ENCODE measurements at places on chromosomes 16 and 17.

DNA sequence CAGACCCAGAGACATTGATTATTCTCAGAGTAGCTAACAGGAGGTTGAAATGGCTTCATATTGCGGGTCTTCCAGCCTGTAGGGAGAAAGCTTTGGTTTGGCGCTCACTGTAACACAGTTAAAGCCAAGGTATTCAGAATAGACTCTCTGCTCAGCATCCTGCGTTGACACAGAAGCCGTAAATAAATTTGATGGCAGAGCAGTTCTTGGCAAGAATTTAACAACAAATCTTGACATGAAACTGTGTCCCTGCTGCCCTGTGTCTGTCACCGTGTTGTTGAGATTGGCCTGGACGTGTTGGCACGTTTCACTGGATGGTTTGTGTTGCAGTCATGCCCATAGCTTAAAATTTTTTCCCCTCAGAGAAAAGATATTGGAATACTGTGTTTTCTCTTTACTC, 359.6 kb downstream of the SNX29 start:
- no peak for DNase-seq

GRCh38 chr16:48555155-48555554, 54.8 kb downstream of the N4BP1 start:
- DNase-seq, result no peak

DNA sequence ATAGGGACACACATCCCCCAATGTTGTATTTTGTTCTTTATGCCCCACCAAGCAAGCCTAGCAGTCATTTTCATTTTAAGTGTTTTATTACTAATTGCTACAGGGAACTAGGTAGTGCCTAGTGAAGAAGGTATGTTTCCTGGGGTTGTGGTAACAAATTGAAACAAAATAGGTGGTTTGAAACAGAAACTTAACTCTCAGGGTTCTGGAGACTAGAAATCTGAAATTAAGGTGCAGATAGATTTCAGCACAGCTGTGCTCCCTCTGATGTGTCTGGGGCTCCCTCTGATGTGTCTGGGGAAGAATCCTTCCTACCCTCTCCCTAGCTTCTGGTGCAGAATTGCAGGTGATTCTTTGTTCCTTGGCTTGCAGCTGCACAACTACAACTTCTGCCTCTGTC, 390.1 kb downstream of the ZFHX3 start:
- no peak for DNase-seq

GRCh38 chr16:56420613-56421012, 4.7 kb downstream of the AMFR start:
- no peak for DNase-seq

GRCh38 chr17:35242158-35242804, 591 bp upstream of the SLFN5 start:
- DNase-seq, result peak; percentile 82

GRCh38 chr17:35683591-35683990, 47.8 kb upstream of the RASL10B start:
- no peak for DNase-seq

- peak; percentile 75 for DNase-seq
These were observed at the start of gene SP6 for GRCh38 chr17:47850692-47851573. Gene SP6, minus strand, starts transcription at chr17:47851163. Its CDS starts 2,734 bp downstream, at chr17:47848429.

- DNase-seq, result no peak
These were observed at the start of gene PRR15L for GRCh38 chr17:47957591-47958490. Gene PRR15L, minus strand, starts transcription at chr17:47957883. Its CDS starts 4,649 bp downstream, at chr17:47953234.

All from CD4-positive, alpha-beta T cell (primary cell).